Spinal cord (tissue), 10 donors: ENCODE measurements at places on chromosomes 3 and 15. TPM values are rescaled to one million over a fixed set of nuclear protein-coding genes. Genes with fewer than 3 reads are reported as not detected.

The WNT5A gene
- 12.9 TPM for total RNA-seq

The RAD51 gene
- 2.5 TPM for total RNA-seq

The LDHAL6B gene
- not detected for total RNA-seq

GRCh38 chr15:89761009-89761831 is 10.2 kb upstream of the MESP1 start:
- DNase-seq = no peak

DNA sequence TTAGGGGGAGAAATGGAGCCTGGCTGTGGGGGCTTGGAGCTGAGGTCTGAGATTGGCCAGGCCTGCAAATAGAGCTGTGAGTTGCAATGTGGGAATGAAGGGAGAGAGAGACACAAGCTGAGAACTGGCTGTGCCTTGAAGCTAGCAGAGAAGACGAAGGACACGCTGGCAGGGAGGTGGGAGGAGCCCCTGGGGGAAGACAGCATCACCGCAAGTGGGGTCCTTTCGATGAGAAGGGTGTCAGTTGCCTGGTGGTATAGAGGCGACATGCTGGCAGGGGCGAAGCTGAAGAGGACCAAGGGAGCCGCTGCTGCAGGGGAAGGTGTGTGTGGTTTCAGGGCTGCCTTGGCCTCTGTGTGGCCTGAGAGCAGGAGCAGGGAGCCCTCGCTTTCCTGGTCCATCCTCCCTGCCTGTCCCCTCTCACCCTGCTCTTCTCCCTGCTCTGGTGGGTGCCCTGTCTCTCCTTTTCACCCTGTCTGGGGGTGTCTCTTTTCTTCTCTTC is 5.5 kb downstream of the RHCG start:
- no peak for DNase-seq

DNA sequence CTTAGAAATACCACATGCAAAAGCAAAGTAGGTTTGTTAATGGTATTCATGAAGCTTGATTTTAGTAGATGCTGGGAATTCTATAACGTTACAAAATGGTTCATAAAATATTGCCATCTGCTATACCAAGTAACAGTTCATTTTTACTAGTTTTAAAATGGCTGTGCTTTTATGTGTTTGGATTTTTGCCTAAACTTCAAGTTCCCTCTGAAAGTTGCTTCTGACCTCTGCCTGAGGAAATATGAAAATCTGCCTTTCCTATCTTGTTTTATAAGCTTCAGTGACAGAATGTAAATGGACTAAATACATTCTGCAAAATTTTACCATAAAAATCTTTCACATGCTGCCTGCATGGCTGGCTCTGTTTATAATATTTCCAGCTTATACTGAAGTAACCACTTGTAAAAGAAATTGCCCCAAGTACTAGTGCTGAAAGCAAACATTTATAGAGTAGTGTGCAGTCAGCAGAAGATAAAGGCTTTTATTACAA is 560.7 kb upstream of the ROBO2 start:
- DNase-seq = no peak

GRCh38 chr3:169629895-169630294 is 33.6 kb downstream of the MECOM start:
- no peak for DNase-seq

The ZMYND10 gene
- 8.8 TPM for total RNA-seq

The ZNF501 gene
- total RNA-seq = 15.9 TPM

DNA sequence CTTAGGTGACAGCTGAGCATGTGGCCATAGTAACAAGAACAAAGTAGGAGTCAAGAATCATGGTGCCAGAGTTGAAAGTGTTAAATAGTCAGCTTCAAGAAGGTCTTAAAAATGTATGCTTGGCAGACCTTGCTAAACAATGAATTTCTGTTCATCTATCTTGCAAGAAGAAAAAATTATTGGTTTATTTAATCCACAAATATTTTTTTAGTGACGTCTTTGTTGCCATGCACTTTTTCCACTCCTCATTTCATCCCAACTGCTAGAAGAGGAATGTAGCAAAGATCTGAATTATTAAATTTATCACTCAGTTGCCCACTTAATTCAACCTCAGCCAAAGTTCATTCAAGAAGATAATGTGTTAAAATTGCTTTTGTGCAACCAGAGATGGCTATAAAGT is 3.2 kb upstream of the SLC4A7 start:
- DNase-seq = no peak

GRCh38 chr3:155015776-155016436 is 64.2 kb upstream of the MME start:
- DNase-seq = no peak

GRCh38 chr15:41416128-41416741 is 660 bp upstream of the RTF1 start:
- no peak for DNase-seq

The GHSR gene
- 0.17 TPM for total RNA-seq

The DNAJA4 gene
- total RNA-seq = 21.7 TPM

The HRG gene
- total RNA-seq = not detected

GRCh38 chr15:39852250-39852649 is 67.8 kb downstream of the GPR176 start:
- DNase-seq = no peak

DNA sequence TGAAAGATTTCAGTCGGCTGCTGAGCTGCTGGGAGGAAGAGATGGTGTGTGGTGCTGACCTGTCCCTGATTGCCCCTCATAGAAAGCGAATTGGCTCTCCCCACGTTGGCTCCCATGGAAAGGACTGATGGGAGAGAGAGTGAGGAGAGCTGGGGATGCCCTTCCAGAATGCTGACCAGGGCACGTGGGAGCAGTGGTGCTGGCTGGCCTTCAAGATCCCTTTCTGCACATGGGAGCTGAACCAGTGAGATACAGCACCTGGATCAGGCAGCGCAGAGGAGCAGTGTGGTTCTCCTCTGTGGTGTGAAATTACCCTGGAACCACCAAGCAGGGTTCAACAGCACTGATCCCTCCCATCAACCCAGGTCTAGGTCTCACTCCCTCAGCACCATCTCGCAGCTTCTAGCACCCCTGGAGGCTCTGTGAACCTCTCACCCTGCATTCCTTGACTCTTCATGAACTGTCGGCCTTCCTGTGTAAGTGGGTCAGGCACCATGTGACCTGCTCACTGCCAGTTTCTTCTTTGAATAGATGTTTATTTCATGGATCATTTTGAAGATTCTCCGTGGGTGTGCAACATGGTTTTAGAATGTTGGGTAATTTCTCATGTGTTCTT is 55.7 kb downstream of the CACNA1D start:
- no peak for DNase-seq

The STRIT1 gene
- total RNA-seq = not detected

The RARRES1 gene
- total RNA-seq = 10.2 TPM

The CLDN1 gene
- 11.4 TPM for total RNA-seq

The MED12L gene
- 12.5 TPM for total RNA-seq

DNA sequence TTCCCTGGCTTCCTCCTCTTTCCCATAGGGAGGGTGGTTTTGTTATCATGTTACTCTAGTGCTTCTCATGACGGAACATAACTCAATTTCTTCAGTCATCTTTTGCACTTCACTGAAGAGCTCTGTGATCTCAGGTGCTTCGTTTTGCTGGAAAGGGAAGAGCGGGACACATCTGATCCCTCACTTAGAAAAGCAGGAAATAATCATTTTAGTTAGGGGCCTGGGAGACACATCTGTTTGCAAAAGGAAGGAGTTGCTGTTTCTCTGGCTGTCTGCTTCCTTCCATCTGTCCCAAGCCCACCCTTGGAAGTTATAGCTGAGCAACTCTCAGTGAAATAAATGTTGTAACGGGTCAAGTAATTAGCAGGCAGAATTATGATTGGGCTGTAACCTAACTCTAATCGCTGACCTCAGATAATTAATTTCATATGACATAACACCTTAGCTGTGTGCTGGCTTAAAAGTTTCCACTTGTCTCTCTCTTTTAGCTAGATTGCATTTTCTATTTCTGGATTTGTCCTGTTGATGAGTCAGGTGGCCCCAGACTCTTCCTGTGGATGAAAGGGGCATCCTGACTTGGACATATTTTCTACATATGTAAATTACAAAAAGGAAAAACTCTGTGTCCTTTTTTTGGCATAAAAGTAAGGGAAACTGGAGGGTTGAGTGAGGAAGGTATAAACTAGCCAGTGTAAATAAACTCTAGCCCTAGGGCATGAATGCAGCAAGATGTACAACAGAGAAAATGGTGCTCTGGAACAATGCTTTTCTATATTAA is 11.0 kb upstream of the FILIP1L start:
- no peak for DNase-seq

DNA sequence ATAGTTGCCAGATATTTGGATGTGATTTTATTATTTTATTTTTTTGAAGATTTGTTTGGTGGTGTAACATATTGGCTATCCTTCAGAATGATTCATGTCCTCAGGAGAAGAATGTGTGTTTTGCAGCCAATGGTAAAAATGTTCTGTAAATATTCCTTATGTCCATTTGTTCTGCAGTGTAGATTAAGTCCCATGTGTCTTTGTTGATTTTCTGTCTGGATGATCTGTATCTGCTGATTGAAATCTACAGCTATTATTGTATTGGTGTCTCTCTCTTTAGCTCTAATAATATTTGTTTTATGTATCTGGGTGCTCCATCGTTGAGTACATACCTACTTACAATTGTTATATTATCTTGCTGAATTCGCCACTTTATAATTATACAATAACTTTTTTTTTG is 1641.7 kb downstream of the OTOL1 start:
- no peak for DNase-seq

- no peak for DNase-seq
Measured at GRCh38 chr3:126147932-126148683, 32.3 kb downstream of the ALDH1L1 start.

The ISLR gene
- total RNA-seq = 80.7 TPM

- no peak for DNase-seq
Measured at GRCh38 chr3:63523100-63523499, 129.4 kb upstream of the SNTN start.

The ASB14 gene
- 0.50 TPM for total RNA-seq

The SNURF gene
- 11.2 TPM for total RNA-seq

The SLC7A14 gene
- total RNA-seq = 48.9 TPM

GRCh38 chr15:101134780-101135179 is 117.1 kb downstream of the CHSY1 start:
- no peak for DNase-seq

The DLL4 gene
- 5.8 TPM for total RNA-seq

DNA sequence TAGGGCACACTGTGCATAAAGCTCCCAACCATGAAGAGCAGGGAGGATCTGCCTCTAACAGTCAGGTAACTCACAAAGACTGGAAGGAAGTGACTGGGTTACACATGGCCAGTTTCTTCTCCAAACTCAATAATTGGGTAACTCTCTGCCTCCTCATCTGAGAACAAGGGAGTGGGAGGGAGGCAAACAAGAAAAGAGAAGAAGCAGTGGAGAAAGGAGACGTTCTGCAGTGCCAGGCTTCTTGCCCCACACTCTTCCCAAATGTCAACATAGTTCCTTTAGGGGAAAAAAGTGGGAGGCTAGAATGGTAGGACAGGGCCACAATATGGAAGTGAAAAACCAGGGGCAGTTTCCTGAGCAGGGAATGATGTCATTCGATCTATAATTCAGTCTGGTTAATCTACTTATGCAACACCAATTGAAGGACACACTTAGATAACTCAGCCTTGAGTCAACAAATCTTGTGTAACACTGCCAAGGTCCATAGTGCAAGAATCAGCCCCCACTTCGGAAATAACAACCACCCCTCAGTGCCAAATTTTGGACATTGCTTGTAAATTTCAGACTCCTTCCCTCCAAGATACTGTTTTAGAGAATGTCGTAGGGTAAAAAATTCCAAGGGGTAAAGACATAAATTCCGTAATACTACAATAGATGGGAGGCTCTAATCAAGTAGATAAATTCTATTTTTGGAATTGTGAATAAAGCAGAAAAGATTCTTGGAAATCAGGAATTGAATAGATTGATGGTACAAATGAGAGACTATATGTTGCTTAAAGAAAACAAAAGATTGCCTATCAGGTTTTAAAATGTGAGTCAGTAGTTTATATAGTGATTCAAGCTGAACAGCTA is 143.0 kb downstream of the LPP start:
- DNase-seq = no peak

GRCh38 chr3:42066516-42067181 is 24.5 kb upstream of the TRAK1 start:
- peak; percentile 72 for DNase-seq
